Esophagus mucosa (tissue), 1 donor: ENCODE measurements at places on chromosomes 16 and 17. TPM values are rescaled to one million over a fixed set of nuclear protein-coding genes. Genes with fewer than 3 reads are reported as not detected.

DNA sequence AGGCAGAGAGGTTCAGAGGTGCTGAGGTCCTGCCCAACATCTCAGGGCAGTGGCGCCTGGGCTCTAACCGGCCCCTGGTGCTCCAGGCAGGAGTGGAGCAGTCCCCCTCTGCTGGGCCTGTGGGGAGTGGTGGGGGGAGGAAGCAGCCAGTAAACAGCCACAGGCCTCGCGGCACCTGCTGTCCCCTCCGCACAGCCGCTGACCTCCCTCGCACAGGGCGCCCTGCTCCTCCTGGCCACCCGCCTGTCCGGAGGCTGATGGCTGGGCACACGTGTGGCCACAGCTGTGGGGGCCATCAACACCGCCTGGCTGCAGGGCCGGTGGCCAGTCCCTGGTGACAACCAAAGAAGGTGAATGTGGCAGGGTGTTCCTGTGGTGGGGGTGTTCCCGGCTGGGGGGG, 36.8 kb upstream of the PABPN1L start:
- no peak for ATAC-seq

- ATAC-seq: no peak
Observed at GRCh38 chr17:58643147-58643546, 48.7 kb downstream of the TEX14 start.

DNA sequence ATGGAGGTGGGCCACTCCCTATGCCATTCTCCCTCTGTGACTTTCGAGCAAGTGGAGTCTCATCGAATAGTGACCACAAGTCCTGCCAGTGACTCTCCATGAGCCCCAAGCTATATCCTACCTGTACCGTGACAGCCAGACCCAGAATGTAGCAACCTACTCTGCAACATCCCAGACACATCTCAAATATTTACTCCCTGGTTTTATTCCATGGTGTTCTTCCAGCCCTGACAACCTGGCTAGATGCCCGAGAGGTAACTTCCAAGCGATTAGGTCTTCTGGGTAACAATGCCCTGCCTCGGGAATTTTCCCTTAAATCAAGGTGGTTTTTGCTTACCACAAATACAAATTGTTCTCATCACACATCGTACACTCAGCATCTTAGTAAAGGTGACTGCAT, 211.7 kb downstream of the ZFHX3 start:
- no peak for ATAC-seq

- peak; percentile 45 for ATAC-seq
Observed at GRCh38 chr17:1490643-1491442, 1.6 kb downstream of the MYO1C start.

DNA sequence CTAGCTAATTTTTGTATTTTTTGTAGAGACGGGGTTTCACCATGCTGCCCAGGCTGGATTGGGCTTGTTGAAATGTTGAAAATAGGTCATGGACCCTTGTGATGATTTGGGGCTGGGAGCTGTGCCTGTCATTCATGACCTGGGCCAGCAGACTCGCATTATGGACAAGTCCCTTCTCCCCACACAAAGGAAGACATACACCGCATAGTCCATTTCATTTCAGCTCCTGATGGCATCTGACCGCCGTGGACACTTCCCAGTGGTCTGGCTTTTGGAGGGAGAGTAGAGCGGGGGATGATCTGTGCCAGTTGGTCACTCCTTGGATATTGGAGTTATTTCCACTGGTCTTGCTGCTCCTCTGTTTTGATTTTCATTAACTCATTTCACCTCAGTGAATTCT, 34.8 kb downstream of the MPRIP start:
- no peak for ATAC-seq

DNA sequence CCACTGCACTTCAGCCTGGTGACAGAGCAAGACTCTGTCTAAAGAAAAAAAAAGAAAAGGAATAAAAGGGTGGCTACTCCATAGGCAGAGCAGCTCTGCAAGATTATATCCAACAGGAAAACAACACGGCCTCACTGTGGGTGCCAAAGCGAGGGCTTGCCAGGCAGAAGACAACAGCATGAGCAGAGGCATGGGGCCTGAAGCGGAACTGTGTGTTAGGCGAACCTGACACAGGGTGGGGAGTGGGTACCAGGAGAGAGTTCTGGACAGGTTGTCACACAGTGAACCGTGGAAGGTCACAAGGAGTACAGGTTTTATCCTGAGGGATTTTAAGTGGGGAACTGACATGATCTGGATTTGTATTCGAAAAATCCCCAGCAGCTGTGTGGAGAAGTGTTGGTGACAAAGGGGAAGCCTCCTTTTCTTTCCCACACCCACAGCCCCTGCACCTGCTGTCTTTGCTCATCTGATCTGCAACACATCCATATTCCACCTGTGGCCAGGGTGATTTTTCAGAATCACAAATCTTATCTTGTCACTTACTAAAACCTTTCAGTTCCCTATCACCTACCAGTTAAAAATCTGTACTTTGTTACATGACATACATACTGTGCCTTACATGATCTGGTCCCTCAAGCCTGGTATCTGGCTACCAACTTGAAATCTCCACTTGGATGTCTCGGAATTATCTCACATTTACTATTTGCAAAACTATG, 23.2 kb upstream of the ARHGAP17 start:
- no peak for ATAC-seq

DNA sequence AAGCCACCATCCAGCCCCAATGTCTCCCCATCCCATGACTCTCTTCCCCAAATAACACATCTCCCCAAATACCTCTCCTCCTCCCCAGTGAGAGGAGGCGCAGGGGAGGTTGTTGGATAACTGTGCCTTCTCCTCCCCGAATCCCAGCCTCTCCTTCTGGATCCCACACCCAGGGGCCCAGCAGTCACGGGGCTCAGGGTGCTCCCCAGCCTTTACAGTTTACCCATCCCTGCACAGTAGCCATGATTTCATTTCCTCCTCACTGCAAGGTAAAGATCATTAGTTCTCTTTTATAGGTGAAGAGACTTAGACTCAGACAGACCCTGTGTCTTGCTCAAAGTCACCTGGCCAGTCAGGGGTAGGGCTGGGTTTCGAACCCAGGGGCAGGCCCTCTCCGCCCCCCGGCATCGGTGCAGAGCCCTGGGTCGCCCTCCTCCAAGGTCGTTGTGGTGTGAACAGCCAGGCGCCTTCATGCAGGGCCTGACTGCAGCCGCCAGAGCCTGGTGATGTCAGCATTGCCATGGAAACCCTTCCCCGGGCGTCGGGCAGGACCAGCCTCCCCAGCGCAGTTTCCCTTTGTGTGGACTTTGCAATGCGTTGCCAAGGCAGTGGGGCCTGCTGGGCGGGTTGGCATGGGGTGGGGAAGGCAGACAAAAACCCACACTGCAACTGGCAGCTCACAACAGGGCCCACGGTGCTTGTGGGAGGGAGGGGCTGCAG, 53.3 kb upstream of the TOB1 start:
- ATAC-seq: peak; percentile 84

DNA sequence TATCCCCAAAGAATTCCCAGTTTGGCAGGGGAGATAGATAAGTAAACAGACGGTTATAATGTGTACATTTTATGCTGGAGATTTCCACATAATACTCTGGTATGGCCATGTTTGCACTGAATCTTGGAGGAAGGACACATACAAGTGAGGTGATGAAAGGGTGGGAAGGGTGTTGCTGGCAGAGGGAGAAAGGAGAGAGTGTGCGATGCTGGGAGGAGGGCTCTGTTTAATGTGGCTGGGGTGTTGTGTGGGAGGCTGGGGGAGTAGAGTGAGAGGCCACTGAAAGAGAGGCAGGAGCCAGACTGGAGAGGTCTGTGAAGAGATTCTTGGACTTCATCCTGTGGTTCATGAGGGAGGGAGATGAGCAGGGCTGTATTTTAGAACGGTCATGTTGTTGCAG, 87.6 kb downstream of the SPACA3 start:
- ATAC-seq: no peak

DNA sequence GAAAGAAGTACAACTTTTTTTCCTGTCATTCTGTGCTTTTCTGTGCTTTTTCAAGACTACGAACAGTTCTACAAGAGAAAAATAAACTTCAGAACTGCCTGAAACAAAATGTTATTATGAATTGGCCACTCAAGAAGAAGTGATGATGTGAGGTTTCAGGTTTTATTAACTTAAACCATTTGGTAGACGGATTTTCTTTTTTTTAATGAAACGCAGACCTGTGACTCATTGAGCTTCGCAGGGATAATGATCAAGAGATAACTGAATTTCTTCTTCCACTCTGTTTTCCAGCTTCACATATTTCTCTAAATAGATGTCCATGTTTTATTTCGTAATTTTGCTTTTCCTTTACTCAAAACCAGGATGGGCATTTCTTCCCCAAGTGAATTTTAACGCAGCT, 32.7 kb downstream of the AIPL1 start:
- no peak for ATAC-seq

GRCh38 chr16:89273741-89274472, 56.4 kb downstream of the ZNF778 start:
- no peak for ATAC-seq

DNA sequence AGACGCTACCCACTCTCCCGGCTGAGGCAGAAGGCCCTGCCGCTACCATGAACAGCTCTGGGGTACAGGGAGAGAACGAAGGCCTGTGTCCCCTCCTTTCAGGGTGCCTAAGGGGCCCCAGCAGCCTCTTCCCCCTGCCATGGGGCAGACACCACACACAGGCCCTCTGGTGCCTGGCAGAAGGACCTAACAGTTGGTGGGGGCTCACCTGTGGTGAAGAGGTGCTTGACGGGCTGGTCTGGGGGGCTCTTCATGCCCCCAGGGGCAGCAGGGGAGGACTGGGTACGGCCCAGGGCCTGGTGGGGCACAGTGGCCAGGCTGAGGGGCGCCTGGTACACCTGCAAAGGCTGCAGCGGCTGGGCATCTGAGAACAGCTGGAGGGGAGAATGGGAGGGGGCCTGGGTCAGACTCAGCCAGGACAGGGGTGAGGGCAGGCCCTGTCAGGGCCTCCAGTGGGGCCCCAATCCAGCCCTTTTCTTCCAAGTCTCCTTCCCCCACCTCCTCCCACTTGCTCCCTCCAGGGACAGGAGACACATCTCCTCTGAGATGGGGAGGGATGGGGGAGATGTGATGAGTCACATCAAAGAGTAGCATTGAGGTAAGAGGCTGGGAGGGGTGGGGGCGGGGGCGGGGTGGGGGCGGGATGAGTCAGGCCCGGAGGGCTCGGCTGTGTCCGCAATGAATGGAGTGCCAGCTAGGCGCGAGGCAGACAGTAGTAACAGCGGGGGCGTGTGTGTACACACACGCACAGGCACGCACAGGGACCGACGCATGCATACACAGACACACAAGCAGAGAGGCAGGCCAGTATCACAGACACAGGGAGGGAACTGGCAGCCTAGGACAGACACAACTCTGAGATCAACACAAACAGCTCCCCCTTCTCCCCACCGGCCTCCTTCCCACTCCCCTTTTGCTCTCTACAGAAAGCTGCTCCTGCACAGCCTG, 16.1 kb downstream of the G6PC3 start:
- peak; percentile 76 for ATAC-seq

GRCh38 chr17:28049071-28049470, 6.6 kb downstream of the NLK start:
- no peak for ATAC-seq

DNA sequence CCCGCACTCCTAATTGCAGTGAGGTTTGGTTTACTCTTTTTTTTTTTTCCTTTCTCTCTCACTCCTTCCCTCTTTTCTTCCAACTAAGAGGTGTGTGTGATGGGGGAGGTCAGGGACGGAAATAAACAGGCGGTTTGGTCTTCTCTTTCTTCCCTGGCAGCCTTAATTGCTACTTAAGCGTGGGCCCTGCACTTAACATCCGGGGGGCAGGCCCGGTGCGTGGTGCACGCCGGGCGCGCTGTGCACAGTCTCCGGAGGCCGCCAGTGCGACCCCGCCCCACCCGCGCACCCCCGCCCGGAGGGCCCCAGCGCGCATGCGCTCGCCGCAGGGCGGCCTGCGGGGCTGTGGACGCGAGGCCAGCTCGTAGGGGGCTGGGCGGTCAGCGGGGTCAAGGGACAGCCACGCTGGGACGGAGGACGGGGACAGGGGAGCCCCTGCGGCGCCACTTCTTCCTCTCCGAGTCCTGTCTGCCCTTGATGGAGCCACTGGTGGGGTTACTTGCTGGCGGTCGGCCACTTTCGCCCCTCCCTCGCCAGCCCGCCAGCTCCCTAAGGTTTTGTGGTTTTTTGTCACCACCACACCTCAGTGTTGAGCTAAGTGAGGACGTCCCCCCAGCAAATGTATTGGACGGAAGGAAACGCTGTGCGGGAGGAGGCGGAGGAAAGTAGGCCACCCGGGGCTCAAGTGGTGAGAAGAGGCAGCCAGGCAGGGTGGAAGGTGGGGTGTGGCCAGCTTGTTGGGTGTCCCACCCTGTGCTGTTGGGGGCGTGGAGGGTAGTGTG, 120.9 kb downstream of the MRM1 start:
- ATAC-seq: peak; percentile 75

GRCh38 chr17:6509031-6509771, 47.2 kb downstream of the PITPNM3 start:
- peak; percentile 49 for ATAC-seq

- ATAC-seq: no peak
Observed at GRCh38 chr17:36132421-36132831, 28.8 kb downstream of the CCL4 start.

- no peak for ATAC-seq
Observed at GRCh38 chr16:74944466-74944865, 40.5 kb downstream of the WDR59 start.

GRCh38 chr16:66536525-66536924, 13.4 kb downstream of the TK2 start:
- ATAC-seq: no peak

GRCh38 chr17:82391496-82392066, 20.0 kb downstream of the UTS2R start:
- no peak for ATAC-seq

DNA sequence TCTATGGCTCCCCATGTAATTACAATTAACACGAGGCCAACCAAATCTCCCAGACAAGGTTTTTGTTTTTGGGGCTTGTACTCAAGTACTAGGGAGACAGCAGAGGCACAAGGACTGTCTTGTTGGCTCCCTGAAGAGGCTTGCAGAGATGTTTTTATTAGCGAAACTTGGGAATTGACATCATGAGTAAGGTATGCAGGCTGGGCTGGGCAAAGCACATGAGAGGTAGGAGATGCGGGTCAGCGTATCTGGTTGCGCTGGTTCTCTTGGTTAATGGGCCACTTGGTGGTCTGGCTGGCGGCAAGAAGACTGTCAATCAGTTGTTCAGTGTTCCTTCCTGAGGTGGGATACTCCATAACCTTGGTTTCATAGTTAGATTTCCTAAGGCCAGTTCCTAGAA, 28.9 kb downstream of the LCMT1 start:
- no peak for ATAC-seq

GRCh38 chr16:56190677-56191155, 573 bp upstream of the GNAO1 start:
- no peak for ATAC-seq

OR4D1 gene
- not detected for total RNA-seq

STARD3 gene
- 28.0 TPM for total RNA-seq

CSH1 gene
- total RNA-seq: not detected

ULK2 gene
- total RNA-seq: 8.4 TPM

CCL13 gene
- 0.24 TPM for total RNA-seq

ABCA9 gene
- total RNA-seq: 1.3 TPM

CASKIN1 gene
- 0.08 TPM for total RNA-seq

SLC5A10 gene
- 0.64 TPM for total RNA-seq

HP gene
- total RNA-seq: 6.2 TPM

CDH11 gene
- total RNA-seq: 3.8 TPM

ABAT gene
- 4.2 TPM for total RNA-seq

MPP3 gene
- 2.8 TPM for total RNA-seq

NTN3 gene
- 0.08 TPM for total RNA-seq

KRT28 gene
- not detected for total RNA-seq

TGFB1I1 gene
- total RNA-seq: 4.3 TPM

HBZ gene
- total RNA-seq: not detected

HASPIN gene
- 3.4 TPM for total RNA-seq

TBC1D3E gene
- not detected for total RNA-seq

ATAD5 gene
- total RNA-seq: 3.8 TPM

DYNC1LI2 gene
- total RNA-seq: 69.4 TPM
